ENCODE measurements at places on chromosomes 4 and X.
A peak's percentile ranks its signal among the peaks of the same experiment; 100 is the strongest.

DNA sequence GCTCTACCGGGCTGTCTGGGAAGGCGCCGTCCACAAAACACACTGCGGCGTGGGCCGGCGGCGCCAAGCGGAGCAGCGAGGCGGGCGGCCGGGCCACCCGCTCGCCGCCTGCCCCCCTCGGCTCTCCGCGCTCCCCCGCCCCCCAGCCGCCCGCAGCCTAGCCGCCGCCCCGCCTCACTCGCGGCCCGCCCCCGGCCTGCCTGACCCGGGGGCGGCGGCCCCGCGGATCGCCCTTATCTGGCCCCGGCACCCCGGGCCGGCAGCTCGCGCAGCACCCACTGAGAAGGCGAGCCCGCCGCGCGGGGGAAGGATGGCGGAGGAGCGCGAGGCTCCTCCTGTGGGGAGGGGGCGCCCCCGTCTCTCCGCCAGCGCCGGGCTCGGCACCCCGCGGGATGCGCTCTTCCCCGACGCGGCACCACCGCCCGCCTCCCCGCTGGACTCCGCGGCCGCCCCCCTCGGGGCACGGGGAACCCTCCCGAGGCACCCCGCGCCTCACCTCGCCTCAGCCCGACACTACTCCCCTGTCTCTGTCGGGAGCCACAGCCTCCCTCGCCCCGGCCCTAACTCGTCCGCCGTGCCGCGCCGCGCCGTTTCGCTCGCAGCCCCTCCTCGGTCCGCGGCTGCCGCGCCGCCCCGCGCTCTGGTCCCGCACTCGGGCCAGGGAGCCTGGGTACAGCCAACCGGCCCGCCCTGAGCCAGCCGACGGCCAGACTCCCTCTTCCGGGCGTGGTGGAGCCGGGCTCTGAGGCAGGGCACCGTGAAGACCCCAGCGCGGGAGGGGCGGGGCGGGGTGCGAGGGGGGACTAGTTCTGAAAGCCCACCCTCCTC is 566 bp downstream of the ATP11C start:
- peak; percentile 58 for DNase-seq

DNA sequence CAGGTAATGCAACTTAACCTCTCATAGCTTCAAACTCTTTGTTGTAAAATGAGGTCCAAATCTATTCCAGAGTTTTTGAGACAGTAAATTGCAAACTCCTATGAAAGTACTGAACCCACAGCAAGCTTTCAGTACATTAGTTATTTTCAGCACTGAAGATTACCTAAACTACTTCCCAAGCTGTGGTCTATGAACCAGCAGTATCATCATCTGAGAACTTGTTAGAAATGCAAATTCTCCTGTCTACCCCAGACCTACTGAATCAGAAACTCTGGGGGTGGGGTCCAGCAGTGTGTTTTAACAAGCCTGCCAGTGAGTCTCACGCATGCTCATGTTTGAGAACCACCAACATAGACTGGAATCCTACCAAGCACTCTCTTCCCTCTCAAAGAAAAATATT is 5.7 kb upstream of the CASP6 start:
- no peak for DNase-seq

DNA sequence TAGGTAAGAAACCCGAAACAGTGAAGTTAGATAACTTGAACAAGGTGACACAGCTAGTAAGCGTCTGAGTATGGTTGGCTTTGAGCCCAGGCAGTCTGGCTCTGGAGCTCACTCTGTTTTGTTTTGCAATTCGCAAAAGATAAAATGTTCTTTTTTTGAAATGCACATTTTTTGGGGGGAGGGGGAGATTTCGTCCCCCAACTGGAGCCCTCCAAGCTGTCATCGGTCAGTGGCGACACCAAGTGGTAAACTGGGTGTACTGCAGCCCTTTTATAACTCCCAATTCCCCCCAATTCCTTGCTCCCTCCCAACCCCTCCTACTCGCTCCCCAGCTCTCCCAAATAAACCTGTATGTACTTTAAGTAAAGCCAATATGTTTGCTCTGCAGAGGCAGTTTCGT is 2.8 kb upstream of the CLCN5 start:
- peak; percentile 41 for DNase-seq

GRCh38 chr4:108029731-108030130 is 40.0 kb downstream of the HADH start:
- DNase-seq: peak; percentile 38

- no peak for DNase-seq
These were observed 183.7 kb downstream of the NSUN7 start for GRCh38 chr4:40933272-40934053.

GRCh38 chr4:158597879-158598596 is 73.6 kb downstream of the C4orf46 start:
- DNase-seq: no peak

DNA sequence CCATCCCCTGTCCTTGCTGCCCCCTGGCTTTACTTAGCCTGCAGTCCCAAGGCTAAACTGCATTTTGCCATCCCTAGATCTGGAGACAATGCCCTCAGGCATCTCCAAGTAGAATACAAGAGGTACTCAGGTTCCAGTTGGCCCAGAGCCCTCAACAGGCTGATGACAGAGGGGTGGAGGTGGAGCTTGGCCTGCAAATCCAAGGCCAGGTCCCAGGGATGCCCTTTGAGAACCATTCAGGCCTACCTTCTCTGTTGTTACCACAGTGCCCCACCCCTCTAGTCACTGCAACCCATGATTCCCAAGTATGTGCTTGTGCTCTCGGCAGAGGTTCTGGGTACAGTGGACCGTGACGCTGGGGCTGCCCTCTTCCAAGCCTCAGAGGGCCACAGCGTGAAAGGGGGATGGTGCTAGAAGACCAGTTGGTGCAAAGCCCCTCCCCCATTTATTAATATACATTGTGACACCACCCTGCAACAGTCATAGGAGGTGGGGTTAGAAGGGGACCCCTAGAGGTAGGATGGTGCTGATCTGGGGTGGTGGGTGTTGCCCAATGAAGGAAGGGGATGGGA is 6.4 kb upstream of the UBA1 start:
- DNase-seq: no peak

All from activated CD4-positive, alpha-beta T cell treated with anti-CD3 and anti-CD28 coated beads for 36 hours (primary cell).